Epithelial cell of proximal tubule (primary cell): ENCODE measurements at places on chromosomes 7 and 10. TPM values are rescaled to one million over a fixed set of nuclear protein-coding genes. Genes with fewer than 3 reads are reported as not detected.

Gene KLF14
- 0.14 TPM in 1 of 2 replicates, not detected in the other for total RNA-seq

Gene LRRC17
- 7.8 and 32.3 TPM in 2 replicates for total RNA-seq

Gene GNAT3
- not detected in 2 replicates for total RNA-seq

Gene SNCG
- total RNA-seq, result 3.1 and 30.0 TPM in 2 replicates

Gene METTL27
- total RNA-seq, result 8.4 and 13.7 TPM in 2 replicates

Gene MUC3A
- total RNA-seq, result not detected in 2 replicates

Gene IGF2BP3
- 42.4 and 49.3 TPM in 2 replicates for total RNA-seq

Gene GPR85
- total RNA-seq, result 0.22 TPM in 1 of 2 replicates, not detected in the other

Gene ADK
- 39.4 and 54.9 TPM in 2 replicates for total RNA-seq

Gene DCLRE1A
- total RNA-seq, result 7.9 and 12.0 TPM in 2 replicates

Gene OPN4
- not detected in 2 replicates for total RNA-seq

Gene OPN1SW
- total RNA-seq, result not detected in 2 replicates

Gene OR2A12
- not detected in 2 replicates for total RNA-seq

Gene HYAL4
- not detected in 2 replicates for total RNA-seq

Gene CDK14
- 5.3 and 6.4 TPM in 2 replicates for total RNA-seq

Gene MCM10
- total RNA-seq, result 16.2 and 35.2 TPM in 2 replicates

Gene DLX5
- not detected in 2 replicates for total RNA-seq

Gene SEMA3D
- 0.35 and 0.94 TPM in 2 replicates for total RNA-seq

Gene CNNM1
- 0.22 and 0.63 TPM in 2 replicates for total RNA-seq

Gene PNLIP
- not detected in 2 replicates for total RNA-seq

Gene ITGA8
- 0.06 TPM in 1 of 2 replicates, not detected in the other for total RNA-seq

Gene AFAP1L2
- 9.6 and 14.2 TPM in 2 replicates for total RNA-seq

Gene CDHR1
- total RNA-seq, result 1.1 and 2.5 TPM in 2 replicates

Gene CEP55
- 73.2 and 115 TPM in 2 replicates for total RNA-seq

Gene PRLHR
- total RNA-seq, result not detected in 2 replicates

Gene PKD1L1
- under 0.01 TPM in 1 of 2 replicates, not detected in the other for total RNA-seq

Gene FAM237B
- not detected in 2 replicates for total RNA-seq

Gene CPN1
- not detected in 2 replicates for total RNA-seq

Gene SRI
- total RNA-seq, result 92.0 and 154 TPM in 2 replicates

Gene PLAU
- total RNA-seq, result 406 and 970 TPM in 2 replicates

Gene SLC16A12
- total RNA-seq, result 1.2 and 3.7 TPM in 2 replicates

Gene C10orf143
- 0.22 and 4.7 TPM in 2 replicates for total RNA-seq

Gene VAX1
- not detected in 2 replicates for total RNA-seq

Gene GDF2
- total RNA-seq, result not detected in 2 replicates

Gene GHRHR
- not detected in 2 replicates for total RNA-seq

Gene ACTL6B
- not detected in 2 replicates for total RNA-seq

Gene TRPV6
- total RNA-seq, result 0.06 and 0.29 TPM in 2 replicates

Gene NRCAM
- total RNA-seq, result 2.0 and 11.0 TPM in 2 replicates

Gene LDB3
- not detected in 2 replicates for total RNA-seq

Gene PTPRN2
- 2.5 and 2.8 TPM in 2 replicates for total RNA-seq

Gene HOXA7
- 21.4 and 27.9 TPM in 2 replicates for total RNA-seq

Gene TEX47
- not detected in 2 replicates for total RNA-seq

Gene PPP1R17
- total RNA-seq, result not detected in 2 replicates

Gene SPRN
- 0.12 and 0.51 TPM in 2 replicates for total RNA-seq
